ENCODE measurements at places on chromosomes 7 and 10.

- no peak for DNase-seq
These were observed 644 bp downstream of the BUD23 start for GRCh38 chr7:73683788-73684693.

GRCh38 chr10:123997013-123997412 is 96.4 kb downstream of the CHST15 start:
- DNase-seq = no peak

- DNase-seq = no peak
These were observed 219.8 kb downstream of the DNAJB9 start for GRCh38 chr7:108789451-108789850.

GRCh38 chr7:112615701-112616100 is 134.9 kb downstream of the LSMEM1 start:
- DNase-seq = no peak

- DNase-seq = no peak
These were observed 91.5 kb downstream of the SORBS1 start for GRCh38 chr10:95469676-95470075.

DNA sequence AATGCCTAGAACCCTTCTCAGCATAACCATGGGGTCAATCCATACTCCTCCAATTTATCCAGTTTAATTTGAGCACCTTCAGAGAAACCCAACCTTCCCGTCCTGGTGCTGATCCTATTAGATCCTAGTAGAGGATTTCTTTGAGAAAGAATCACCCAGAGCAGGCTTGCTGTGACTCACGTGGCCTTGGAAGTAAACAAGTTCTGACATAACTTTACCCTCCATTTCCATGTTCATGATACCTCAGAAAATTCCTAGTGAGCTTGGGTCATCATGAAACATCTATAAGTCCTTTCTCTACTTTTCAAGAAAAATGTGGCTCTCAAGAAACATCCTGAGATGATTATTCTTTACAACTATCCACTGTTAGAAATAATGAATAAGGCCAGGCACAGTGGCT is 71.7 kb downstream of the PRLHR start:
- DNase-seq = no peak

GRCh38 chr10:10658172-10658785 is 359.4 kb upstream of the CELF2 start:
- no peak for DNase-seq

GRCh38 chr7:139696552-139696951 is 81.2 kb downstream of the HIPK2 start:
- DNase-seq = no peak

- DNase-seq = no peak
These were observed 319.8 kb downstream of the FRMD4A start for GRCh38 chr10:14010769-14011574.

DNA sequence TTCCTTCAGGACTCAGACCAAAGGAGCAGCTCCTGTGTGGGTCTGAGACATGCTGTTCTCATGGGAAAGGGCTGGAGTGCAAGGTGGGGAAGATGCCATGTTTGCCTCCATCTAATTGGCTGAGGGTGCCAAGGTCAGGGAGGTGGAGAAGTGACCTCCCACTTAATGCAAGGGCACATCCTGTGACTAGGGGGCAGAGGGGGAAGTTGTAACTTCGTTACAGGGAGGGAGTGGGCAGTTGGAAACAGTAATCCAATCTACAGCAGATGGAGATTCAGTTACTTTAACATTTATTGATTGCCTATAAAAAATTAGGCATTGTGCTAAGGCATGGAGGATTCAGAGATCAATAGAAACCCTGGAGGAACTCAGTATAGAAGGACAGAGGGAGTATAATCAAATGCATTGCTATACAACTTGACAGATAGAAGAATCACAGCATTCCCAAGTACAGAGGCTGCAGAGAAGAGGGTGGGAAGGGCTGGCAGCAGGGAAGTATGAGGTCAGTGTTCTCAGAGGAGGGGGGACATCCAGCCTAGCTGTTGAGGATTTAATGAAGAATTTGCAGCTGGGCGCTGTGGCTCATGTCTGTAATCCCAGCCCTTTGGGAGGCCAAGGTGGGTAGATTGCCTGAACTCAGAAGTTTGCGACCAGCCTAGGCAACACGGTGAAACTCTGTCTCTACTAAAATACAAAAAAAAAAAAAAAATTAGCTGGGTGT is 75.9 kb downstream of the CCNY start:
- no peak for DNase-seq

GRCh38 chr7:825386-825785 is 6.9 kb upstream of the SUN1 start:
- DNase-seq = no peak

- peak; percentile 13 for DNase-seq
These were observed 973 bp downstream of the CAMK1D start for GRCh38 chr10:12350167-12350872.

DNA sequence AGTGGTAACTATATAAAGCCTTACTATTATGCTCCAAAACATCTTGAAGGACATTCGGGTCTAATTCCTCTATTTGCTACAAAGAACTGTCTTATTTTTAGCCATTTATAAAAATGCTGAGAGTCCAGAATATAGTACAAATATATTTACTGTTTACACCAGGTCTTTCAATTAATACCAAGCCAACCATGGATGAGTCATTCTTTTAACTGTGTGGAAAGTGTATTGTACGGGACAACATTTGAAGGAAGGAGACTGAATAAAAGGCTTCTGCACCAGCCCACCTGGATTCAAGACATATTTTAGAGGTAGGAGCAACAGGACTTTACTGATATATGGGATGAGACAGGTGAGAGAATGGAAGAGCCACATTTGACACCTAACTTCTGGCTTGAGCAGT is 35.4 kb downstream of the MASTL start:
- DNase-seq = no peak

- DNase-seq = no peak
These were observed 268.6 kb downstream of the SDK1 start for GRCh38 chr7:3569643-3570042.

DNA sequence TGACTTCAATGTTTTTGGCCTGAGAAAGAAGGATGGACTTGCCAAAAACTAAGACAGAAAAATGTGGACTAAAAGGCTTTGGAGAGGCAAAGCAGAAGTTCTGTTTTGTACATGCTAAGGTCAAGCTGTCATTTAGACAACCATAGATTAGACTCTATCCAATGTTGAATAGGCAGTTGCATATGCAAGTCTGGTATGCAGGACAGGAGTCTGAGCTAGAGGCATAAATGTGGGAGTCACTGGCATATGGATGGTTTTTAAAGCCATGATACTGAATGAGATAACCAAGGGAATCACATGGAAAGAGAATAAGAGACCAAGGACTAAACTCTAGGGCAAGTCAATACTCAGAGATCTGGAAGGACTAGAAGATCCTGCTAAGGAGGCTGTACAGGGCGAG is 164.1 kb downstream of the LSM5 start:
- DNase-seq = no peak

DNA sequence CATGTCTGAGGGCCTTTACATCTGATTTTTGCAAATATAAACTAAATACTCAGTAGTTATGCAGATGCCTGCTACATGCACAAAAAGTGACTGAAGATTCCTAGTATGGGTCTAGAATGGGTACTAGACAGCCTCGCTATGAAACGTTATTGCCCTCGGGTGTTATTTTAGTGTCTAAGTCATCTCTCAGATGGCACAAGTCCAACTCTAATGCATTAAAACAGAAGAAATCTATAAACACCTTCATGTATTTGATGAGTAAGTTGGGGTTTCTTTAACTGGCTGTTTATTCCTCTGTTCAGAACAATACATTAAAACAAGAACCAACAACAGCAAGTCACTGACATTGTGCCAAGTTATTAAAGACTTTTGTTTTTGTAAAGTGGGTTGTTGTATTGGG is 41.6 kb downstream of the TEX36 start:
- DNase-seq = no peak

DNA sequence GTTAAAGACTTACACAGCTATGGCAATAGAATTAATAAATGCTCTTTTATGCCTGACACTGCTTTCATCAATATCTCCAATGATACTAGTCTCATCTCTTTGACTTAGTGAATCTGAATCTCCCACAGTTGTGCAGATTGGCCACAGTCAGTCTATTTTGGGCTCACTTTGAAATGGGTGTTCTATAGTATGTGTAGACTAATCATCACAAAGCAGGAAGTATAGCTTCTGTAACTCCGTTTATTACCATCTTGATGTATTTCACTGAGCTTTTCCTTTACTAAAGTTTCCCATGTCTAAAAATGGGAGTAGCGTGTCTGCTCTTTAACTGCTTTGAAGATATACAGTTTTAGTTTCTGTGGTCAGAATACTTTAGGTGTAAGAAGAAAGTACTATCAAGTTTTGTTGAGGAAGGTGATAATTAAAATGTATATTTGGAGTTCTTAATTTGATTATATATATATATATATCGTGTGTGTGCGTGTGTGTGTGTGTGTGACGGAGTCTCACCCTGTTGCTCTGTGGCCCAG is 70.1 kb downstream of the ST7 start:
- DNase-seq = no peak

- no peak for DNase-seq
These were observed 18.6 kb downstream of the RABGEF1 start for GRCh38 chr7:66758950-66759628.

DNA sequence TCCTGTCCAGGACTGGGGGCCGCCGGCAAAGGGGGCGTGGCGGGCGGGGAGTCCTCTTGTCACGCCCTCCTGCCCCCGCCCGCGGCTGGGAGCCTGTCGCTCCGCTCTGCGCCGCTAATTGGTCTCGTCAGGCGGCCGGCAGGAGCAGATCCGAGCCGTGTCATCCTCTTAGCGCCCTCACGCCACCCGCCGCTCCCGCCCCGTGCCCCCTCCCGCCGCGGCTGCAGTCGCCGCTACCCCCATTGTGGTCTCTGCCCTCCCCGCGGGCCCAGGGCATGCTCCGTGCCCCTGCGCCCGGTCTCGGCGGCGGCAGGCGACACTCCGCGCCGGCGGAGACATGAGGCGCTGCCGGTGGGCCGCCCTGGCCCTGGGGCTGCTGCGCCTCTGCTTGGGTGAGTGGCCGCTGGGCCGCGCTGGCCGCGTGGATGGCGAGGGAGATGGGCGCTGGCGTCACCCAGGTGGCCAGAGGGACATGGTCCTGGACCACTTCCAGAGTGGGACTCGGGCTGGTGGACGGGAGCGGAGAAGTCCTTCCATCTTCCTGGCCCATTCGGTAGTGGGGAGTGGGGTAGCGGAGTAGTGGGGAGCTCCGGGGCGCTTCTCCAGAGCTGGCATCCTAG is at the start of gene CDHR1:
CDHR1 (plus strand) TSS at position 114 of the 620 bp plus-strand sequence; CDS start at position 338, 224 bp downstream.
- DNase-seq = no peak

- no peak for DNase-seq
These were observed 7.9 kb upstream of the ZFYVE27 start for GRCh38 chr10:97729014-97729413.

GRCh38 chr7:12370249-12370648 is 33.4 kb downstream of the VWDE start:
- DNase-seq = no peak

DNA sequence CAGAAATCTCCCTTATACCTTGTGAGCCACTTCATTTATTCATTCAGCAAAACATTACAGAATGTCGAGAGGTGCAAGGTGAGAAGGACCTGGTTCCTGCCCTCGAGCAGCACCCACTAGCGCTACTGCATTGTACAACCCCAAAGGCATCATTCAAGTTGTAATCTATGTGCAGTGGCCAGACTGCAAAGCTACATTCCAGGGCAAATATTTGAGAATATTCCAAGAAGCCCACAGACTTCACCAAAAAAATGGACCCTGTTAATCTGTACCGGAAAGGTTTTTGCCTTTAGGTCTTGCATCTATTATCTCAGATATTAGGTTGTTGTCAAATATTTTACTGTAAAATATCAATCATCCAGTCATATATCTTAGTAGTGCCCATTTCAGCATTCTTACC is 295.4 kb upstream of the FZD1 start:
- DNase-seq = no peak
